Chondrocyte (in vitro differentiated cells): ENCODE measurements at places on chromosomes 6 and 20. TPM values are rescaled to one million over a fixed set of nuclear protein-coding genes. Genes with fewer than 3 reads are reported as not detected.

The C6orf52 gene
- total RNA-seq, result 0.82 to 0.97 TPM in 2 of 3 replicates, not detected in the other

GRCh38 chr6:20699402-20699801 is 165.1 kb downstream of the CDKAL1 start:
- no peak for DNase-seq

The RIN2 gene
- 24.4 to 45.7 TPM (median 27.8 TPM) in 3 replicates for total RNA-seq

The BPIFA1 gene
- total RNA-seq, result not detected in 3 replicates

The PRR18 gene
- 0.36 to 0.70 TPM in 2 of 3 replicates, not detected in the other for total RNA-seq

The TFAP2A gene
- 0.74 to 26.6 TPM (median 1.4 TPM) in 3 replicates for total RNA-seq

- DNase-seq, result no peak
These were observed 39.1 kb upstream of the ANKRD60 start for GRCh38 chr20:58267389-58268215.

GRCh38 chr20:18729231-18729825 is 84.3 kb upstream of the SCP2D1 start:
- DNase-seq, result no peak

DNA sequence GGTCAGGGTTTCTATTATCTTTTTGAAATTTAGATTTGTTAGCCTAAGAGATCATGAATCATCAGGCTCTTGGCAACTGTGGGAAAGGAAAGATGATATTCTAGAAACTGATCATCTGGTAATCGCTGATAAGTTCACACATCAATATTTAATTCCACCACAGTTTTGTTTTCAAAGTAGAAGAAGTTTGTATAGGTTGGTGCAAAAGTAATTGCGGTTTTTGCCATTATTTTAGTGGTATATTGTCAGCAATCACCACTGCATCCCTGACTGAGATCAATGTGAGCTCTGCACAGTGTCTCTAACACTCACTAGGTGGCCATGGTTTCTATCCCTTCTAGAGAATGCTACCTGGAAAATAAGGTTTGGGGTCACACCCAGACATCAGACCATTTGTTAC is 17.0 kb upstream of the PXDC1 start:
- no peak for DNase-seq

GRCh38 chr6:23630726-23631635 is 495.0 kb upstream of the NRSN1 start:
- DNase-seq, result no peak

DNA sequence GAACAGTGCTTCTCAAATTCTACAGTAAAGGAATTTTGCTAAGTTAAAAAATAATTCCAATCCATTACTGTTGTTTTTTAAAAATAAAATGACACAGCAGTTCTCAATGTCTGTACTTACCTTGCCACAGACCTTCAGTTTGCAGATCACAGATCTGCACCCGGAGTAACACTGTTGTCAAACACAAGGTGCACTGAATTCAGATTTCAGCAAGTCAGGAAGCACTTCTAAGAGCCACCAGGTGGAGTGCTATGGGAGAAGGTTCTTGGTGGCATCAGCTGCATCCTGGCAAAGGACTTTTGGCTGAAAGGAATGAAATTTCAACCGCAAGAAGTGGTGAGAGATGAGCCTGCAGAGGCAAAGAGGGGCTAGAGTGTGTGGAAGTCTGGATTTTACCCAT is 17.4 kb downstream of the RSPH4A start:
- DNase-seq, result no peak

GRCh38 chr6:149727793-149728498 is 10.0 kb upstream of the LATS1 start:
- no peak for DNase-seq

- DNase-seq, result no peak
These were observed 243.9 kb upstream of the TCF21 start for GRCh38 chr6:133644892-133645619.

GRCh38 chr6:118335325-118335816 is 212.7 kb upstream of the PLN start:
- DNase-seq, result no peak

DNA sequence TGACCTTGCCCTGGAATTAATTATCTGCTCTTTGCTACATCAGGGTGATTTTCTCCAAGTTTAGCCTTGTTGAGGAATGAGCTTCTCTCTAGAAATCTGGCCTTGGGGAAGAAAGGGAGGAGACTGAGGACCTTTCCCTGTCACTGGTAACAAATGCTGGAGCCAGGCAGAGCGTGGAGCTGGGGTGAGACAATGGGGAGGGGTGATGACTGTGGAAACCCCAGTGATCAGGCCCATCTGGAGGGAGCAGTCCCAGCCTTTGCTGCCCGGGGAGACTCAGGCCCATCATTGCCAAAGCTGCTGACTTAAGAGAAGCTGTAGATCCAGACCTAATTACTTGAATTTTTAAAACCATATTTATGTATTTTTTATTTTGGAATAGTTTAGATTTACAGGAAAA is 31.3 kb downstream of the BCAS4 start:
- DNase-seq, result no peak

- DNase-seq, result no peak
These were observed 258.7 kb upstream of the EXOC2 start for GRCh38 chr6:951399-952181.

GRCh38 chr6:118704915-118705314 is 53.5 kb upstream of the CEP85L start:
- no peak for DNase-seq

DNA sequence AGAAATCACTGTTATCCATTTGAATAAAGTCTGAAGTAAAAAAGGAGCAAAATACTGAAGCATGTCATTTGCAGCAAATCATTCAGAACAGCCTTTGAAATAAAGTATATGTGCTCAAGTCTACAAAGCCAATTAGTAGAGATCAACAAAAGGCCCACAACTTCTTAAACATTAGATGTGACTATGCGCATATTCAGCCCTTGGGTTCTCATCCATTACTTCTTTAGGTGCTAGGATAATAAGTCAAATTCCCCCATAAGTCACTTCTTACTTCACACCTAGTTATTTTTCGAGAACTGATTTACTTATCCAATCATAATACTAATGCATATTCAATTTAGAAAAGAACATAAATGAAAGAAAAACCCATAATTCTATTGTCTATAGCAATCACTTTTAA is 31.0 kb downstream of the PHIP start:
- DNase-seq, result no peak

- no peak for DNase-seq
These were observed 1249.0 kb upstream of the CITED2 start for GRCh38 chr6:140623498-140623897.

DNA sequence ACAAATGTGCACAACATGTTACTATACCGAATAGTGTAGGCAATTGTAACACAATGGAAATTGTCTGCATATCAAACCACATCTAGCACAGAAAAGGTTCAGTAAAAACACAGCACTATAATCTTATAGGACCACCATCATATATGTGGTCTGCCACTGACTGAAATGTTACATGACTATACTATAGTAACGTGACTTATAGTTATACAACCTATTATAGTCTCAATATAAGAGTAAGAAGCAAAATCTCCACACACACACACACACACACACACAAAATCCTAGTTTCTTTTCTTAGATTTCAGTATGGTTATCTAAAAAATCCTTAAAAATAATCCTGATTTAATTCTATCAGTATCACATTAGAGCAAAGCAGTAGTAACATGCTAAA is 164.6 kb downstream of the RALGAPA2 start:
- DNase-seq, result no peak

GRCh38 chr20:728256-728944 is 39.9 kb downstream of the SLC52A3 start:
- no peak for DNase-seq

DNA sequence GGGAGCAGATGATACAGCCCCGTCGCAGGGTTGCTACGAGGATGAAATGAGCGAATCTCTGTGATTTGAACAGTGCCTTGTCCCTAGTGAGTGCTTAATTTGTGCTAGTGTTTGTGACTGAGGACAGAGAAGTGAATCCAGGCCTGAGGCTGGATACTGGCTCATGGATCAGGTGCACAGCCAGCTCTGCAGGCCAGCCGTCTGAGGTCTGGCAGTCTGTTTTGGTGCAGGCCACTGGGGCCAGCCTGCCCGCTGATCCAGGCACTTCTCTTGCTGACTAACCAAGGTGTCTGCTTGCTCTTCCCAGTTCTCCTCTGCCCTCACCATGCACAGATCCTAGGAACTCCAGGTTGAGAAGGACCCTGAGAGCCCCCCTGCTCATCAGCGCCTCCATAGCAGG is 181.0 kb downstream of the LRFN2 start:
- no peak for DNase-seq

GRCh38 chr20:64167676-64168075 is 3.4 kb downstream of the MYT1 start:
- no peak for DNase-seq

- DNase-seq, result no peak
These were observed 65.9 kb downstream of the FAM135A start for GRCh38 chr6:70479236-70479635.

- no peak for DNase-seq
These were observed 53.4 kb upstream of the TBXT start for GRCh38 chr6:166221040-166221439.

- DNase-seq, result no peak
These were observed 613.9 kb upstream of the ARID1B start for GRCh38 chr6:156163311-156163710.

The ZFP64 gene
- 23.7 to 26.8 TPM (median 24.6 TPM) in 3 replicates for total RNA-seq

GRCh38 chr6:80940571-80940970 is 811.9 kb downstream of the TENT5A start:
- DNase-seq, result no peak

GRCh38 chr6:113281014-113281413 is 576.1 kb upstream of the MARCKS start:
- no peak for DNase-seq

The PLN gene
- 0.18 TPM in 1 of 3 replicates, not detected in the others for total RNA-seq

The ZNF334 gene
- total RNA-seq, result 4.7 to 6.6 TPM (median 4.8 TPM) in 3 replicates

- DNase-seq, result no peak
These were observed 13.7 kb downstream of the LAMA5 start for GRCh38 chr20:62353289-62354030.

GRCh38 chr6:22612236-22612635 is 42.9 kb downstream of the HDGFL1 start:
- no peak for DNase-seq

GRCh38 chr6:162562041-162562440 is 165.5 kb downstream of the PRKN start:
- DNase-seq, result no peak

- no peak for DNase-seq
These were observed 80.0 kb upstream of the TAB2 start for GRCh38 chr6:149237464-149237863.

The AKAP7 gene
- 2.9 to 5.0 TPM (median 3.5 TPM) in 3 replicates for total RNA-seq

DNA sequence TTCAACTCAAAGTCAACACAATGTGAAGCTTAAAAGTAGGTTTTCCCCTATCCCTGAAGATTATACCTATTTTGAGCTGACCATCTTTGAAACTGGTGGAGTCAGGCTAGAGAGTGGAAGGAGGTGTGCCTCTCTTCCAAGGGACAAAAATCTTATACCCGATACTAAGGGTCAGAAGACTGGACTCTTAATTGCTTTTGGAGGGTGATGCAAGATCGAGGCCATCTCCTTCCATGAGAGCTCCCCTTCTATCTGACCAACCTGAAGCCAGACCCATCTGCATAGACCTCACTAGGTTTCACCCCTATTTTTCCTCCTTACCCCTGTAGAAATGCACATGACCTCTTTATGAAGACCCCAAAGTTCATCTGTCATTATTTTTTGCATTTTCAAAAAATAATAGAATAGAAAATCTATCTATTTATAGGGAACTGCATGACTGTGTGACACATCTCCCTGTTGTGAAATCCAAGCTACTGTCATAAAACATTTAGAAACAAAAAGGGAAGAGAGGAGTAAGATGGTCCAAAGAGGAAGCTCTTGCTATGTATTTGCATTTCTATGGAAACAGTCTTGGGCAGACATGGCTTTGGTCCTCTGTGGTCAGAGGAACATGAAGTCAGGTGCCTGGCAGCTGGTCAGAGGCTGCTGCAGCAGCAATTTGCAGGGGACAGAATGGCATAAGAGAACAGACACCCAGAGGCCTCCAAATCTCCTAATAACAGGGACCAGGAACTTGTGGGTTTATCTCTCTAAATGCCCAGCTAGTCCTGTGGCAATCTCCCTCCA is 349.2 kb downstream of the MAFB start:
- no peak for DNase-seq

GRCh38 chr20:35561268-35561667 is 19.4 kb downstream of the ERGIC3 start:
- DNase-seq, result peak; percentile 39

The ZBP1 gene
- not detected in 3 replicates for total RNA-seq

DNA sequence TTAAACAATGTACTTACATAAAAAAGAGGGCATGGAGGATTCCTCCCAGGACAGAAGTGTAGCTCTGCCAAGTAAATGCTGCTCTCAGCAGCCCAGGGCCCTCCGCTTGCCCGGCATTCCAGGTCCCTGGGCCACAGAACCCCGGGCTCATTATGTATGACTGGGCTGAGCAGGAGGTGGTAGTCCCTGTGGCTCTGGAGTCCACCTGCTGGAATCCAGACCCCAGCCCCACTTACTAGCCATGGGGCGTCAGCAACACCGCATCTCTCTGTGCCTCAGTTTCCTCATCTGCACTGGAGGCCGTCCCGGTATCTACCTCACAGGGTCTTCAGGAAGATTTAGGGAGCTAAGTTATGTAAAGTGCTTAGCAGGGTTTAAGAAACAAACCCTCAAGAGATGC is 55.4 kb downstream of the PSMG4 start:
- DNase-seq, result peak; percentile 53

DNA sequence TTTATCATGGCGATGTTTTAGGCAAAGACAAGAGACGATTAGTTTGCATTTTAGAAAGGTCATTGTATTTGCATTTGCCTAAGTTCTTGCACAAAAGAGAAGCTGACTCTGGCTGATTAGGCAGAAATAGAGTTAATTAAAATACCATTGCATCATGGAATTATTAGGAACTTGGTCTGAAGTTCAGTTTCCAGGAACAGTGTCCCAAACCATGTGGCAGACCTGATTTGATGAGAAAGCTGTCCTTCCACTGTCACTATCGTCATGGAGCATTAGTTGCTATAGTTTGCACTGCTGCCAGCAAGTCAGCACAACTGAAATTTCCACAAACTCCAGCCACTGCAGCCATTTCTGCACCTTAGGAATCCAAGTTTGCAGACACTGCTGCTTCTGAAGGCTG is 24.3 kb upstream of the MCUR1 start:
- no peak for DNase-seq

- no peak for DNase-seq
These were observed 2.1 kb upstream of the THEMIS start for GRCh38 chr6:127902933-127903332.

DNA sequence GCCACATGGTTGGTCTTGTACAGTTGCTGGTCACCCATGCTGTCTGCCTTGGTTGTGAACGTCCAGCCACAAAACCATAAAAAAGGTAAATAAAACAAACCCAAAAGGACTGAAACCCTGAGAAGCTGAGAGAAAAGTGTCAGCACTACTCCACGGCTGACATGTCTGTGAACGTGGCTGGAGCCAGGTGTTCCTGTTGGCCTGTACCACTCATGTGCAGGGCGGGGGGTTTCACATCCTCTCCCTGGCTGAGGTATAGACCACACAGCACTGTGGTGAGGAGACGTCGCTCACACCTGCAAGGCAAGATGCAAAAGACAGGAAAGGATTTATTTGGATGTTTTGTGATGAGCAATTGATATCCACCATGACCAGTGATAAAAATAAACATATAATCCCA is 51.9 kb upstream of the MRPS10 start:
- DNase-seq, result no peak

The SLC22A16 gene
- not detected in 3 replicates for total RNA-seq
